LHCN-M2 (cell line): ENCODE measurements at places on chromosomes 5 and 9. TPM values are rescaled to one million over a fixed set of nuclear protein-coding genes. Genes with fewer than 3 reads are reported as not detected.

The BHMT2 gene
- 0.45 and 0.63 TPM in 2 replicates for total RNA-seq

The KLHL9 gene
- 35.5 and 39.4 TPM in 2 replicates for total RNA-seq

The ERAP2 gene
- total RNA-seq: 19.3 and 26.9 TPM in 2 replicates

The NLN gene
- total RNA-seq: 40.7 and 47.1 TPM in 2 replicates

The CDH9 gene
- total RNA-seq: not detected in 2 replicates

The INSYN2B gene
- 7.4 and 8.3 TPM in 2 replicates for total RNA-seq

The ABO gene
- not detected in 2 replicates for total RNA-seq

The OBP2B gene
- not detected in 2 replicates for total RNA-seq

The NKD2 gene
- not detected in 2 replicates for total RNA-seq

The FBP2 gene
- total RNA-seq: not detected in 2 replicates

The MYMK gene
- total RNA-seq: 0.63 TPM in 1 of 2 replicates, not detected in the other

The ALDH1A1 gene
- total RNA-seq: 155 and 163 TPM in 2 replicates

The SLC23A1 gene
- total RNA-seq: not detected in 2 replicates

The ARHGEF37 gene
- 0.11 and 0.45 TPM in 2 replicates for total RNA-seq

The EGFLAM gene
- 22.4 and 27.1 TPM in 2 replicates for total RNA-seq

The CAVIN4 gene
- 2.2 and 5.2 TPM in 2 replicates for total RNA-seq

The C5 gene
- total RNA-seq: 3.6 and 4.0 TPM in 2 replicates

The HMHB1 gene
- total RNA-seq: not detected in 2 replicates

The FRMPD1 gene
- total RNA-seq: 0.38 and 1.1 TPM in 2 replicates

The CD180 gene
- total RNA-seq: not detected in 2 replicates

The IL9 gene
- total RNA-seq: not detected in 2 replicates

The CDH6 gene
- total RNA-seq: not detected in 2 replicates

The MZB1 gene
- total RNA-seq: not detected in 2 replicates

The ANKS6 gene
- total RNA-seq: 17.0 and 22.2 TPM in 2 replicates

The ANKRD18A gene
- 0.19 and 0.34 TPM in 2 replicates for total RNA-seq

The SEMA6A gene
- total RNA-seq: 0.13 TPM in 1 of 2 replicates, not detected in the other

The PGM5 gene
- not detected in 2 replicates for total RNA-seq

The C9orf153 gene
- not detected in 2 replicates for total RNA-seq

The CRHBP gene
- 0.13 TPM in 1 of 2 replicates, not detected in the other for total RNA-seq

The LHX3 gene
- total RNA-seq: not detected in 2 replicates

The SHROOM1 gene
- total RNA-seq: 13.3 and 13.4 TPM in 2 replicates

The SPINK5 gene
- not detected in 2 replicates for total RNA-seq

The PCDHGB4 gene
- total RNA-seq: 0.69 and 0.71 TPM in 2 replicates

The SLC4A9 gene
- not detected in 2 replicates for total RNA-seq

The CARTPT gene
- not detected in 2 replicates for total RNA-seq

The SLC46A2 gene
- not detected in 2 replicates for total RNA-seq

The GFPT2 gene
- 148 and 189 TPM in 2 replicates for total RNA-seq

The CCL19 gene
- total RNA-seq: not detected in 2 replicates

The DNM1 gene
- total RNA-seq: 0.17 TPM in 1 of 2 replicates, not detected in the other

The HK3 gene
- not detected in 2 replicates for total RNA-seq

The HNRNPH1 gene
- 374 and 422 TPM in 2 replicates for total RNA-seq

The BNC2 gene
- total RNA-seq: 16.4 and 23.8 TPM in 2 replicates

The LCN15 gene
- total RNA-seq: not detected in 2 replicates
